Type B pancreatic cell (in vitro differentiated cells): ENCODE measurements at places on chromosomes 3 and 15.

DNA sequence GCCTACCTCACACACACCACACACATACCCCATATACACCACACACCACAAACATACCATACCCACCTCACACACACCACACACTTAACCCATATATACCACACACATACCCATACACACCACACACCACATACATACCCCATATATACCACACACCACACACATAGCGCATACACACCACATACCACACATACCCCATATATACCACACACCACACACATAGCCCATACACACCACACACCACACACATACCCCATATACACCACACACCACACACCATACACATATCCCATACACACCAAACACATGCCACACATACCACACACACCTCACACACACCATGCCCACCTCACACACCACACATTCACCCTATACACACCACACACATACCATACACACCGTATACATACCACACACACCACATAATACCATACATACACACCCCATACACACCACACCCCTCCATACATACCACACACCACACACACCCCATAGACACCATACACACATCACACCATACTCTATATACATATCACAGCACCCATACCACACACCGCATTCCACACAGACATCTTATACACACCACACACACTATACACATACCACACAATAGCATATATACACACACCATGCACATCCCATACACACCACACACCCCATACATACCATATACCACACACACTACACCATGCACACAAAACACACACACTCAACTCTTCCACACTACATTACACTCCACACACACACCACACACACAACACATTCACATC lies 29.5 kb downstream of the APBA2 start:
- H3K27ac ChIP-seq = no peak overlapping the region
- no peak overlapping the region for H3K4me3 ChIP-seq
- DNase-seq = no peak
- H3K27me3 ChIP-seq = no peaks in the 10 kb centered on the region
- peaks cover 10% of the 10 kb centered on the region for H3K4me1 ChIP-seq
- no peaks in the 10 kb centered on the region for H3K36me3 ChIP-seq

- no peak overlapping the region for H3K4me3 ChIP-seq
- H3K27ac ChIP-seq = no peak overlapping the region
- H3K4me1 ChIP-seq = no peaks in the 10 kb centered on the region
- peaks cover 9% of the 10 kb centered on the region for H3K27me3 ChIP-seq
- DNase-seq = no peak
- no peaks in the 10 kb centered on the region for H3K36me3 ChIP-seq
Measured at GRCh38 chr15:83747050-83747717, 93.3 kb downstream of the ADAMTSL3 start.

DNA sequence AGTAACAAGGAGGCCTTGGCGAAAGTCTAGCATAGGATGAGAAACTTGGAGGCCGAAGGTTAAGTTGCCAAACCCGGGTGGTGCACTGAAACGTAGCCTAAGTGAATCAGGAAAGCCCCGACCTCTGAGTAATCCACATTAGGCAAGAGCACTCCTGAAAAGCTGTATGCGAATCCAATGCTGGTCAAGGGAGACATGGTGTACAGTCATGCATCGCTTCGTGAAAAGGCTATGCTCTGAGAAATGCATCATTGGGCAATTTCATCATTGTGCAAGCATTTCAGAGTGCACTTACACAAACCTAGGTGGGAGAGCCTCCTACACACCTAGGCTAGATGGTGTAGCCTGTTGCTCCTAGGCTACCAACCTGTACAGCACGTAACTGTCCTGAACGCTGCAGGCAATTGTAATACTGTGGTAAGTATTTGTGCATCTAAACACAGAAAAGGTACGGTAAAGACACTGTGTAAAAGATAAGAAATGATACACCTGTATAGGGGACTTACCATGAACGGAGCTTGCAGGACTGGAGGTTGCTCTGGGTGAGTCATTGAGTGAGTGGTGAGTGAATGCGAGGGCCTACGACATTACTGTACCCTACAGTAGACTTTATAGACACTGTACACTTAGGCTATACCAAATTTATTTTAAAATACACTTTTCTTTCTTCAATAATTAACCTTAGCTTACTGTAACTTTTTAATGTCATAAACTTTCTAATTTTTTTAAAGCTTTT lies 222.5 kb downstream of the SHQ1 start:
- no peak for DNase-seq
- H3K4me3 ChIP-seq = no peak overlapping the region
- peak overlapping the region; percentile 52 for H3K27ac ChIP-seq

DNA sequence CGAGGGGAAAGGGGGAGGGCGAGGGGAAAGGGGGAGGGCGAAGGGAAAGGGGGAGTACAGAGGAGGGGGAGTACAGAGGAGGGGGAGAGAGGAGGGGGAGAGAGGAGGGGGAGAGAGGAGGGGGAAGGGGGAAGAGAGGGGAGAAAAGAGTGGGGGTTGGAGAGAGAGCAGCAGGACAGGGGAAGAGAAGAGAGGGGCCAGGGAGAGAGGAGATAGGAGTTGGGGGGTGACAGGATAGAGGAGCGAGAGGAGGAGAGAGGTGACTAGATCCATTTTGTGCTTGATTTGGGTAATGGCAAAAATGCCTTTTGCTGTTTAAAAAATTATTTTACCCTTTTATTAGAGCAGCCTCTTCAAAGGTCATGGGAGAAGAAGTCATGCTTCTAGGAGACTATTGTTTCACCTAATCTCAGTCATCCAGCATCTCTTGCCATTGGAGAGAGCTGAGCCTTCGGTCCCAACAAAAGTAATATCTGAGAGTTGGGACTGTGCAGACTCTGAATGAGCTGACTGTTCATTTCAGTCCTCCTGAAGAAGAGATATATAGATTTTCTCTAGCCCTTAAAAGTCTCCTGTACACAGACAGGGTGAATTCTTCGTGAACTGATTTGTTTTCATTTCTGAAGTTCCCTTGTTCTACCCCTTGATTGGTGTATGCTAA lies 15.1 kb upstream of the TOP2B start:
- no peak overlapping the region for H3K4me3 ChIP-seq
- H3K27ac ChIP-seq = no peak overlapping the region
- no peak for DNase-seq
- no peaks in the 10 kb centered on the region for H3K36me3 ChIP-seq
- peaks cover 19% of the 10 kb centered on the region for H3K4me1 ChIP-seq

GRCh38 chr3:64748244-64748904 lies 60.6 kb upstream of the ADAMTS9 start:
- H3K27ac ChIP-seq = no peak overlapping the region
- no peak for DNase-seq
- H3K27me3 ChIP-seq = no peaks in the 10 kb centered on the region
- peaks cover 13% of the 10 kb centered on the region for H3K4me1 ChIP-seq

DNA sequence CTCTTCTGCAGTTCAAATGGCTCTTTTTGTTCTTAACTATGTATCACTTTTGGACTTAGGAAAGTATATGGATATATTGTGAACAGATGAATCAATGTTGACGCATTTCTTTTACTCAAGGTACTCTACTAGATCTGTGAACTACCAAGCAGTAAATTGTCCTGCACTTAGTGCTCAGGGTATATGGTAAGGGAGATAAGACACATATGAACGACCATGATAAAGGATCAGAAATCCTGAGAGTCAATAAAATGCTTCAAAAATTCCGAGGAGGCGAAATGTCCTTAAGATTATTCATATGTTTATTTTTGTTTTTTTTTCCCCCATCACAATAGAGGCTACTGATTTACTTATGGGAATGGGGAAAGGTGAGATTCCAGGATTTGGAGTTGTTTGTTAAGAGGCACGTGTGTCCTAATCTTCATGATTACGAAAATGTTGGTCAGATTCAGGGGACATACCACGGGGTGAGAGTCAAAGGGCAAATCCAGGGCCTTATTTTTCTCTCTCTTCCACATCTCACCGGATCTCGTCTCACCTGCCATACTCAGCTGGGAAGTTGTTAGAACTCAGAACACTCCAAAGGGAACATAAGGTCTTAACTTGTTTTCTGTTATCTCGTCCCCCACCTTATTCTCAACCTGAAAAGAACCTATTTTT lies 475.1 kb upstream of the TBL1XR1 start:
- no peak for DNase-seq
- H3K36me3 ChIP-seq = peaks cover 9% of the 10 kb centered on the region
- no peak overlapping the region for H3K4me3 ChIP-seq
- no peak overlapping the region for H3K27ac ChIP-seq

DNA sequence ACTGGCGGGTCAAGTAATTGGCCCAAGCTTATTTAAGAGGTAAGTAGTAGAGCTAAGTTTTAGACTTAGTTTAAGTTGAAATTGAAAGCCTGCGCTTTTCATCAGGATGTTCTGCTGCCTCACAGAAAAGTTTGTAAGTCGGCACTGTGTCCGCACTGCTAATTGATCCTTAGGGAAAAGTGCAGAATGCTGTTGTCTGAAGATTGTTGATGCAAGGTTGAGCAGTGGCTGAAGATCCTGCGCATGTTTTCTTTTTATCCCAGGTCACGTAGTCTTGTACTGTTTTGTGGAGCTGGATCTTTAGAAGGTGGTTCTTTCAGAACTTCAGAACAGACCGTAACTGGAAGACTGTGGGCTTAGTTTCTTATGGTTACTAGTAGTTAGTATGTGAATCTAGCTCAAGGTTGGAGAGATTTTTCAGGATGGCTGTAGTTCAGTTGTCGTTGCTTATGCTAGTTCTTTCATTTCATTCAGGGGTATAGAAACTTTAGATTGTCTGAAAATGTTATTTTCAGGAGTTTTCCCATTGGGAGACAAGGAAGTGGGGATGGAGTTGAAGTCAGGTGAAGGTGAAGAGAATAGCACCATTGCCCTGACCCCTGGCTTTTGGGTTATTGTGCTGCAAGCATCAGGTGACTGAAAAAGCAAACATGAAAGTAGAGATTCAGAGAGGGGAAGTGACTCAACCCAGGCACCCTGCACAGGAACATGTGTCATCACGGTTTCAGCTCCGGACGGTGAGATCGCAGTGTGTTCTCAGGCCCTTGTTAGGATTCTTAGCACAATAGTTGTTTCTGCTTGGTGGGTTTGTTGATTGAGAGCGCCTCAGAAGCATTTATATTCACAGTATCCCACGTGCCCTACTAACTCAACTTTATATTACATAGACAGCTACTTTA lies 32.8 kb downstream of the AKAP13 start:
- H3K4me3 ChIP-seq = peak overlapping the region; percentile 22
- DNase-seq = no peak
- H3K27me3 ChIP-seq = no peaks in the 10 kb centered on the region
- H3K36me3 ChIP-seq = peaks cover 17% of the 10 kb centered on the region
- H3K27ac ChIP-seq = peak overlapping the region; percentile 44

DNA sequence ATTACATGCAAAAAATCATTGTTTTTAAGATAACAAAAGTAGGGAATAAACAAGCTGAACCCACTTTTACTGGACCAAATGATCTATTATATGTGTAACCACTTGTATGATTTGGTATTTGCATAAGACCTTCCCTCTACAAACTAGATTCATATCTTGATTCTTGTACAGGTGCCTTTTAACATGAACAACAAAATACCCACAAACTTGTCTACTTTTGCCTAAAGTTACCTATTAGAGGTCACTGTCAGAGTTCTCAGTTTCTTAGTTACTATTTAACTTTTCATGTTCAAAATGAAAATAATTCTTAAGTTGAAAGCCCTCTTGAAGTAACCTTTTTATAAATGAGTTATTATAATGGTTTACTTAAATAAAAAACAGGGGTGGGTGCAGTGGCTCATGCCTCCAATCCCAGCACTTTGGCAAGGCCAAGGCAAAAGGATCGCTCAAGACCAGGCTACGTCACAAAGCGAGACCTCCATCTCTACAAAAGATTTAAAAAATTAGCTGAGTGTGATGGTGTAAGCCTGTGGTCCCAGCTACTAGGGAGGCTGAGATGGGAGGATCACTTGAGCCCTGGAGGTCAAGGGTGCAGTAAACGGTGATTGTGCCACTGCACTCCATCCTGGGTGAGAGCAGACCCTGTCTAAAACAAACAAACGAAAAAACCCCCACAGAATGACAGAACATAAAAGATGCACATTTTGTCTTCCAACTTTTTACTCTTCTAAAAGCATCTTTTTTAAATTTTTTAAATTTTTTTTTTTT lies 16.0 kb downstream of the ACTR8 start:
- H3K27ac ChIP-seq = no peak overlapping the region
- H3K36me3 ChIP-seq = peaks cover 23% of the 10 kb centered on the region
- H3K27me3 ChIP-seq = no peaks in the 10 kb centered on the region
- H3K4me3 ChIP-seq = no peak overlapping the region
- no peak for DNase-seq

- H3K27me3 ChIP-seq = peaks cover 67% of the 10 kb centered on the region
- no peak overlapping the region for H3K27ac ChIP-seq
- H3K4me1 ChIP-seq = no peaks in the 10 kb centered on the region
- DNase-seq = no peak
Measured at GRCh38 chr15:29968895-29969561, 113.7 kb upstream of the GOLGA8J start.

GRCh38 chr3:181999314-181999713 lies 287.6 kb downstream of the SOX2 start:
- peaks cover 22% of the 10 kb centered on the region for H3K4me1 ChIP-seq
- H3K4me3 ChIP-seq = no peak overlapping the region
- DNase-seq = no peak
- H3K27me3 ChIP-seq = peaks cover 7% of the 10 kb centered on the region
- H3K27ac ChIP-seq = no peak overlapping the region

- H3K36me3 ChIP-seq = no peaks in the 10 kb centered on the region
- no peak overlapping the region for H3K4me3 ChIP-seq
- H3K27me3 ChIP-seq = peaks cover 6% of the 10 kb centered on the region
- H3K4me1 ChIP-seq = no peaks in the 10 kb centered on the region
- no peak for DNase-seq
- no peak overlapping the region for H3K27ac ChIP-seq
Measured at GRCh38 chr15:53789654-53790375, 30.4 kb upstream of the WDR72 start.

- peaks cover 59% of the 10 kb centered on the region for H3K4me1 ChIP-seq
- no peak overlapping the region for H3K27ac ChIP-seq
- DNase-seq = no peak
- H3K27me3 ChIP-seq = no peaks in the 10 kb centered on the region
Measured at GRCh38 chr15:37031198-37031597, 69.2 kb downstream of the MEIS2 start.

- DNase-seq = no peak
- H3K36me3 ChIP-seq = no peaks in the 10 kb centered on the region
- H3K4me1 ChIP-seq = no peaks in the 10 kb centered on the region
- no peaks in the 10 kb centered on the region for H3K27me3 ChIP-seq
Measured at GRCh38 chr3:70256566-70256965, 55.9 kb downstream of the MDFIC2 start.

- peaks cover 4% of the 10 kb centered on the region for H3K4me1 ChIP-seq
- H3K4me3 ChIP-seq = no peak overlapping the region
- no peaks in the 10 kb centered on the region for H3K36me3 ChIP-seq
- no peak overlapping the region for H3K27ac ChIP-seq
- no peak for DNase-seq
- no peaks in the 10 kb centered on the region for H3K27me3 ChIP-seq
Measured at GRCh38 chr3:82128271-82128670, 366.8 kb upstream of the GBE1 start.

- H3K36me3 ChIP-seq = no peaks in the 10 kb centered on the region
- no peak overlapping the region for H3K4me3 ChIP-seq
- no peak for DNase-seq
- peaks cover 3% of the 10 kb centered on the region for H3K27me3 ChIP-seq
- H3K4me1 ChIP-seq = peaks cover 13% of the 10 kb centered on the region
Measured at GRCh38 chr3:186217820-186218164, 108.9 kb upstream of the ETV5 start.
